ENCODE measurements at places on chromosomes 5 and 9.

DNA sequence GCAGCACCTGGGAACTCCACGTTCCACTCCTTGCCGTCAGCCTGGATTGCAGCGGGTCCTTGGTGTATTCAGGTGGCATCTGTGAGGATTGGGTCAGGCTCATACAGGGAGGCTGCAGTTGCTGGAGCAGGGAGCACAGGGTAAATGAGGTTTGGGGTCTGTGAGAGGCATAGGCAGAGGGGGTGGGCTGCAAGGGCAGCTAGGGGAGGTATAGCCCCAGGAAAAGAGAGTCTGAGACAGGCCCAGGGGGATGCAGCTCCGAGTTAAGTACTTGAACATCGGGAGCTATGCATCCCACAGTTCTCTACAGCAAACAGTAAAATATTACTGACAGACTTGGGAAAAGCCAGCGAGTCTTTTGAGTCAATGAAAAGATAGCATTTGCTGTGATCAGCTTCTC lies 101.6 kb downstream of the TRIO start:
- DNase-seq, result no peak

- DNase-seq, result no peak
These were observed 2308.8 kb upstream of the ACO1 start for GRCh38 chr9:30075451-30076199.

DNA sequence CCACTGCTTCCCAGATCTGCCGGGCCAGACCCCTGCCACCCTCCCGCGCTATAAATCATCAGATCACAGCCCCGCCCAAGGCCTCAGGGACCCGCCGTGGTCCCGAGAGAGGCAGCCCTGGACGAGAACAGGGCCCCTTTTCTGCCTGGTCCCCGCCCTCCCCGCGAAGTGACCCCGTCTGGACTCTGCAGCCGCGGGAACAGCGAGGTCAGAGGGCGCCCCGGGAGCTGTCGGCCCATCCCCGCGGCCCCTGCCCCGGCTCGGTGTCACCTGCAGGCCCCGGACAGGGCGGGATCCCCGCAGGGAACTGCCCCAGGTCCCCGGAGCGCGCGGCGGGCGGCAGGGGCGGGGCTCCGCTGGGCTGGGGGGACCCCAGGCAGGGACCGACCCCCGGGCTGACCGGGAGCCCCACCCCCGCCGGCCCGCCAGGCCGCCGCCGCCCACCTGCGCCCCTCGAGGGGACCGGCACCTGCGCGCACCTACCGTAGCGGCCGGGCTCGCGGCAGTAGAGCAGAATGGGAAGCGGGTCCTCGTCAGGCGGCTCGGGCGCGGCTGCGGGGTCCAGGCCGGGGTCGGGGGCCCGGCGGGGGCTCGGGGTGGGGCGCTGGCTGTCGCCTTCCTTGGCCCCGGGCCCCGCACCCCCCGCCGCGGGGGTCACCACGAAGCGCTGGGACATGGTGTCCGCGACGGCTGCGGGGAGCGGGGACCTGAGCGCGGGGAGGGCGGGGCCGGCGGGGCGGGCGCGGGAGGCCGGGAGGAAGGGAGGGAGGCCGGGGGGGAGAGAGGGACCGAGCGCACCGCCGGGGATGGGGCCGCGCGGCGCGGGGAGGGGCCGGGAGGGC lies 43.5 kb upstream of the SLC12A7 start:
- peak; percentile 68 for DNase-seq

- no peak for DNase-seq
These were observed 12.7 kb upstream of the GPR21 start for GRCh38 chr9:123020796-123021195.

DNA sequence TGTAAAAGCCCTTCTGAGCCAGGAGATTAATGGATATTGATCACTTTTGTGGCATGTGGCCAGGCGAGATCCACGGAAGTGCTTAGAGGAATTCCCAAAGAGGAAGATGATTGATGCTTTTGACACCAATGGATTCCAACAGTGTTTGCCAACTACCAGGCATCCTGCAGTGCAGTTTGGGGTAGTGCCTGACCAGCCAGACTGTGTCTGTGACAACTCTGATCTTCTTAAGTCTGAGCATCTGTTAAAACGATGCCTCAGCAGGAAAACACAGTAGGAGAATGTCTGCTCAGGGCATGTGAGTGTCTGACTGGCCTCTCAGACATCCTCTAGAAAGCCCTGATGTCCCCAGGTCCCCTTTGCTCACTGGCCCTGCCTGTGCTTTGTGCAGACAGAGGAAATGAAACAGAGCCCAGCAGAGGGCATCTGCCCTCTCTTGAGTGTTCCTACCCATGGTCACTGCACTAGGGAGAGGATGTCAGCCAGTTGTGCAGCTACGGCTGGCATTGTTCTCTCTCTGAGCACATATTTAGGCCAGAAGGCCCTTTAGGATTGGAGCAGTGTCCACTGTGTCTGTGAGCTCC lies 57.0 kb downstream of the TRPC7 start:
- DNase-seq, result peak; percentile 32
